ENCODE measurements at places on chromosomes 1 and 21.

- no peak for DNase-seq
Measured at GRCh38 chr1:245881767-245882391, 625.2 kb downstream of the SMYD3 start.

GRCh38 chr21:42258150-42258884 is 39.4 kb downstream of the ABCG1 start:
- DNase-seq: peak; percentile 93

- DNase-seq: peak; percentile 60
Measured at GRCh38 chr1:161162052-161162451, 2.8 kb downstream of the USP21 start.

DNA sequence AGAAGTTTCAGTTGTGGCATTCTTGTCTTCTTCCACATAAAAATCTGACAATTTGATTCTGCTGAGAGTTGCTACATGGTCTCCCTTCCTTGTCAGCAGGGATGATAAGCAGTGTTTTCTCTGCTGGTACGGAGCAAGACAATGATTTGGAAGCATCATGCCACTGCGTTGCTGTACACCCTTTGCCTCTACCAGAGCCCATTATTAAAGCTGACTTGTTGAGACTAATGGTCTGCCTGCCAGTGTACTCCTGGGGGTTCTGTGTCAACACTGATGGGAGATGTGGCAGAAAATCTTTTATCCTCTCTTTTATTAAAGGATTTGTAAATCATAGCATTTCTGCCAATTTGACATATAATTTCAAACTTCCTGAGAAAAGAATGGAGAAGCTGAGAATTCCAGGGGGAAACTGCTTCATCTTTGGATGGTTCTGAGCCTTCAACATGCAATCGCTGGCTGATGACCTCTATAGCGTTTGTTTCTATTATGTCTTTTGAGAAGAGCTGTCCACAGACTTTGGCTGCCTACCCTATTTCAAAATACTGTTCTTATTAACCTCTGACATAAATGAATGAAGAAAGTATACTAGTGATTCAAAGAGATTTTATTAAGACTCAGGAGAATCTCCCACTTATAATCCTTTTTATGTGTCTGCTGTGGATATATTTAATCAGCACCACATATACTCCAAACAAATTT is 47.9 kb upstream of the DYNLT5 start:
- no peak for DNase-seq

DNA sequence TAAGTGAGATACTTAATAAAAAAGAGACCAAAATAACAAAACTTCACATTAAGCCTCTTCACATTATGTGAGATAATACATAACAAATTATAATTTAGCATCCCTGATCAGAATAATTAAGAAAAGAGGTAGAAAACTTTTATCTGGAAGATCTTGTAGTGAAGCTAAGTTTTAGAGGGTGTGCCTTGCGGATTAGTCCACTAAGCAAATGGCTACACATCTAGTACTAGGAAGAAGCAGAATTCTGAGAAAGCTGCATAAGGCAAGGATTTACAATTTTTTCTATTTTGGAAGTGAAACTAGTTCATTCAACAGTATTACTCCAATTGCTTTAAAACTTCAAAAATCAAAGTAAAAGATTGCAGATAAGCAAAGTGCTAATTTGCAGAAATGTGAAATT is 3.5 kb downstream of the YOD1 start:
- no peak for DNase-seq

- DNase-seq: no peak
Measured at GRCh38 chr1:10615332-10615731, 140.6 kb downstream of the PEX14 start.

DNA sequence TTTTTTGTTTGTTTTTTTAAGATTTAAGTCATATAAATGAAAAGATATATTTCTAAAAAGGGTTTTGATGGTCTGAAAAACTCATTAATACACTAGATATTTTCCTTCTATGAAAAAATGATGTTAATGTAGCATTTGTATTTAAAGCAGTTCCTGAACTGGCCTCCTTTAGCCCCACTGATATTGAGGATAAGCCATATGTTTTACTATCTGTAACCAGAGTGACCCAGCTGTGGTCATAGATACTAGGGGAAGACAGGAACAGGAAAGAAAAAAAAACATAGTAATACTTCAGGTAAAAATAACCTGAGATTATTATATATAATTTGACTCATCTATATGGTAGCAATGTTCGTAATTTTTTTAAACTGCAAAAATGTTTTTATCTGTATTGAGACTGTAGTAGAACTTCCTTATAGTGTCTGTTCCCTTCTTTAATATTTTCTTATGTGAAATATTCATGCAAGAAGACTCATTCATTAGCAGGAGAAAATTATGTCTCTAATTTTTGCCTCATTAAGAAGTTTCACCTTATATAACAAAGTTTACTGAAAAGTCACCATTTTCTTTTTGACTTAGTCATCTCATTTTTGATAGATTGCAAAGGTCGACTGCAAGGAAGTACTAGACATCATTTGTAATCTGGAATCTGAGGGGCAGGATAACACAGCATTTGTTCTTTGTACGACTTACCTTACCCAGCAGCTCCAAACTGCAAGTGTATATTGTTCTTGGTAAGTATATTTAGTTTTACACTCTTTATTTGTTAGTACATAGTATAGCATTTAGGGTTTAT is 25.6 kb upstream of the TMCO2 start:
- no peak for DNase-seq
